ENCODE measurements at places on chromosomes 3 and 15.

- DNase-seq: no peak
Measured at GRCh38 chr3:101251441-101251840, 68.9 kb downstream of the IMPG2 start.

GRCh38 chr3:42763021-42763420 lies 10.0 kb downstream of the CCDC13 start:
- DNase-seq: no peak

DNA sequence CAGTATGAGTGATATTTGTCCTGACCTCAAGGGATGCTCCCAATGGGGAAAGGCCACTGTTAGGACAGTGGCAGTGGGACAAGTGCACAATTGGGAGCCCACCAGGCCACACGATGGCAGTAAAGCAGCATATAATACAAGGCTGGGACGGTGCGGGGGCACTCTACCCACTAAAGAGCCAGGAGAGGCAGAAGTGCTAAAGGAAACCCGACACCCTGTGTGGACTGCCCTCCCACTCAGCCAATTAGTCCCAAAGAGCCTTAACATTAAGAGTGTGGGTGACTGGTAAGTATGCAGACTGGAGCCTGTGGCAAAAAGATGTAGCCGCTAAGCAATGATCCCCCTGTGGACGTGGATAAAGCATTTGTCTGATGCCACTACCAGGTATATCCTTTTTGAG lies 8.2 kb upstream of the ZNF589 start:
- DNase-seq: peak; percentile 35

- no peak for DNase-seq
Measured at GRCh38 chr15:55379095-55379494, 29.1 kb downstream of the CCPG1 start.

DNA sequence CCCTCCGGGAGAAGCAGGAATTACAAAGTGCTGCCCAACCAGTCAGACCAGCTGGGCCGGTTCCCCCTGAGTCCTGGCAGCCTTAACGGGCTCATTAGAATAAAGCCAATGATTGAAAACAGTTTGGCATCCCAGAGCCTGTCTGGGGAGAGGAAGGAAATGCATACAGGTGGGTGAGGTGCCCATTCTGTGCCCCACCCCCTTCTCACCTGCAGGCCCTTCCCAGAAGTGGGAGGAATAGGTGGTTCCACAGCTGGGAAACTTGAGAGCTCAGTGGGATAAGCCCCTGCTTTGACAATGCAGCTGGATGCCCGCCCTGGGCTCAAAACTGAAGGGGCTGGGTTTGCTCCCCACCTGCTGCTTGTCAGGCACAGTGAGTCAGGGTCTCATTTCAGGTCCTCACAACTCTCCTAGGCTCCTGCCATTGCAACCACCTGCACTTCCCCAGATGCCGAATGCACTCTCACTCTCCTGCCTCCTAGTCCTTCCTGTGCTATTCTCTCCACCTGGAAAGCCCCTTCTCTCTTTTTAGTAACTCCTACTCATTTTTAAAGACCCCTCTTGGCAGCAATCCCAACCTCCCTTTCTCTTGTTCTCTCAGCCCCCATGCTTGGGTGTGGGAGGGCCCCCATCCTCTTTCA lies 5.5 kb upstream of the BUB1B start:
- no peak for DNase-seq

DNA sequence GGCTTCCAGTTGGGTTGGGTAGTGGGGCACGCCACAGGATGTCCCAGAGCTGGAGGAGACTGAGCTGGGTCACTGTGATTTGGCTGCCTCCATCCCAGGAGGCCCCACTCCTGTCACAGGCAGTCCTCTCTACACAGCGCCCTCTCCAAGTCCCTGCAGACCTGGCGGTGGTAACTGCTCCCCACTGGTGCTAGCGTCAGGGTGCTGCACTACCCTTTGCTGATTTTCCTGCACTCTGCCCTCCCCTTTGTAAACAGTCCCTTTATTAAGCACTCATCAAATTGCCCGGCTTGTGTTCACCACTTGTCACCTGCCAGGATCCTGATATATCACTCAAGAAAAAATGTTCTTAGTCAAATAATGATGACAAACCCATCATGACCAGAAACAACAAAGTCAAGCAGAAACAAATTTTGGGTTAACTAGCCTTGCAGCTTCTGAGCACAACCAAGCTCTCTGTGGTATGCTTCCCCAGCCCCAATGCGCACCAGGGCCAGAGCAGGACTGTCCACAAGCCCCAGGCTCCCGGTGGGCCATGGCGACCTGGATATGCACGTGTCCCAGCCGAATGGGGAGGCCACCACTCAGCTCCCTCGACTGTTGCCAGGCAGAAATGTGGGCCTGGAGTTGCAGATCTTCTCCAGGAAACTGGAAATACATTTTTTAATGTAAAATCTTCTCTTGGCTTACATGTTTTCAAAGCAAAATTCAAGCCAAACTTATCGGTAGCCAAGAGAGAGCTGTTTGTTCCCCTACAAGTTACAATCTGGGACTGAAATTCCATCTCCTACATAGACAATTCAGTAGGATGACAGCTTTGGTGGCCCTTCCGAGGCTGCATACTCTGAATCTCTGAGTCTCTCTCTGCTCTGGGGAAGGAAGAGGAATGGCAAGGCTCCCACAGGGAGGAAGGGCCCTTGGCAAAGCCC lies 24.5 kb downstream of the MEGF11 start:
- no peak for DNase-seq

- no peak for DNase-seq
Measured at GRCh38 chr15:88397506-88397905, 69.7 kb downstream of the MRPL46 start.

- DNase-seq: peak; percentile 14
Measured at GRCh38 chr3:141644931-141645330, 93.2 kb upstream of the RNF7 start.

GRCh38 chr3:30858894-30859389 lies 35.5 kb downstream of the GADL1 start:
- no peak for DNase-seq

DNA sequence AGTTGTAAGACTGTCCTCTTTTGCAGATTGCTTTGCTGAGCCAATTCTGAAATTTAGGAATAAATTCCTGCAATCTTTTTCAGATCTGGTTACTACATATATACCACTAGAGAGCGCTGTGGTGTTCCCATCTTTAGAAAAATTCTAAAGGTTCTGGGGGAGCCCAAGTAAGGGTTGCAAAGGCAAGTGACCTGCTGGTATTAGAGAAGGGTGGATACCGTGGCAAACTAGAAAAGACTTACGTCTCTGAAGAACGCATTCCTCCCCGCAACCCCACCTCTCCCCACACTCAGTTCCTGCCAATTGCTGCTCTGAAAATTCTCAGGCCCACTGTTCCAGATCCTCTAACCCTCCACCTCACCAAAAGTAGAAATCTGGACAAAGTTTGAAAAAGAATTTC lies 48.5 kb downstream of the EFHB start:
- DNase-seq: no peak

DNA sequence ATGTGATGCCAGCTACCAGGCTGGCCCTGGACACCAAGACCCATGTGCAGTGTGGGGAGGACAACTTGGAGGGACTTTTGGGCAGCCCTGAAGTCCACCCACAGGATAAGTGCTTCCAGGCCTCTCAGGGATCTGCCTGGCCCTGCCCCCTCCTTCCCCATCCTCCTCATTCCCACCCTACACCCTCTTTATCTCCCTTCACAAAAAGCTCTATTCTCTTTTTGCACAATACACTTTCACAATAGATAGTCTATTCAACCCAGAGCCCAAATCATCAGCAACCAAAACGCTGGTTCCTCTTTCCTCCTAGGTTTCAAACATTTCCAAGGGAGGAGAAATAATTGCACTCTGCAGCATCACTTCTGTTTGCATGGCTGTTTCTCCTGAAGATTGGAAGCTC lies 7.8 kb upstream of the ZNF710 start:
- no peak for DNase-seq

- DNase-seq: no peak
Measured at GRCh38 chr3:159250961-159251360, 449.1 kb downstream of the MFSD1 start.

DNA sequence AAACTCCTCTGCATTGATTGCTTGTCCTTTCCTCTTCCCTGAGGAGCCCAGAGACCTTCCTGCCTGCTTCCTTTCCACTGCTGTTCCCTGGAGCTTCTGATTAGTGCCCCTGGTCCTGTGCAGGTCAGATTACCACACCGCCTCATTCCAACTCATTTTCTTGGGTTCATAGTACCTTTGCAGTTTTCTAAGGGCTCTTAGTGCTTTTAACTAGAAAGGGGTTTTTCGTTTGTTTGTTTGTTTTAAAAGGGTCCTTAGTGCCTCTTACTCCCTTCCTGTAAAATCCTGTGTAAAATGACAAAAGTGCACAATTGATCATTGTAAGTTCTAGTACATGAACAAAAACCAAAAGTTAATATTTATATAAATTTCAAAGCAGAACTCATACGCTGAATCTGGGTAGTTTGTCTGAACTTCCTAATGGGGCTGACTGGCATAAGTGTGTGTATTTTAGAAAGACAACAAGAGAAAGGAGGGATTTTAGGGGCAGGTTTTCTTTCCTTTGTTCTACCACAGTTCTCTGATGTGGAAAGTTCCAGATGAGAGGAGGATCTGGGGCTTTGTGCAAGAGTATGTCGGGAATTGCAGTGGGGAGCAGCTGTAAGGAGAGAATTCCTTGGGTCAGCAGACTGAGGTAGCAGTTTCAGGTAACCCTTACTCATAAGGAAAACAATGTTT lies 30.6 kb downstream of the SNRK start:
- DNase-seq: no peak

- no peak for DNase-seq
Measured at GRCh38 chr3:192851821-192852372, 65.8 kb downstream of the MB21D2 start.

DNA sequence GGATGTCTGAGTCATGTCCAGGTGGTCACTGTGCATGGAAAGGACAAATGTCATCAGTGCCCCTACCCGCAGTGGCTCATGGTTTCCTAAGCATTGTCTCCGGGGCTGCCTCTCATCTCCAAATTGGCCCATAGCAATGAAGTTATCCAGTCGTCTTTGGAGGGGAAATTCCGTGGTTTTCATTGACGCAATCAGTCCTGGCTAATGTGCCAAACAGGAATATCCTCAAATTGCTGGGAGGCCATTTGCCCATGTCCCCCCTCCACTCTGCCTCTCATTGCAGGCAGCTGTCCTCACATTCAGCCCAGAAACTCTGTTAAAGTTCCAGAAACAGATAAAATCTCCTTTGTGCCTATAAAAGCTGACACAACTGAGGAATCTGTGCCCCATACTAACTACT lies 81.6 kb downstream of the MCTP2 start:
- no peak for DNase-seq

DNA sequence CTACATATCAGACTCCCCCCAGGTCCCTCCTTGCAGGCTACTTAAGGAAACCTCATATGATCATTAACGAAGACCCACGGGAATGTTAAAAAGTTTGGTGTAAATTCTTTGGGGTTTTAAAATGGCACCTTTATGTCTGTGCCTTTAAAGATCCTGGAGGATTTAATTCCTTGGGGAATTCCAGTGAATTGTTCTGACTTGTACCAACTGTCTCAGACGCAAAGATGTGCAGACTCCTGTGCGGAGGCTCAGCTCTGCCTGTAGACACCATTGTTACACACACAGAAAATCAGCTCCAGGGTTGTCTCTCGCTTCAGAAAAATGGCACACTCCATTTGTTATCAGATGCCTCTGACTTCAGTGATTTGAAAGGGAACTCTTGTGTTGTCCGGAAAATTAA lies 414.4 kb upstream of the CFAP20DC start:
- DNase-seq: no peak

DNA sequence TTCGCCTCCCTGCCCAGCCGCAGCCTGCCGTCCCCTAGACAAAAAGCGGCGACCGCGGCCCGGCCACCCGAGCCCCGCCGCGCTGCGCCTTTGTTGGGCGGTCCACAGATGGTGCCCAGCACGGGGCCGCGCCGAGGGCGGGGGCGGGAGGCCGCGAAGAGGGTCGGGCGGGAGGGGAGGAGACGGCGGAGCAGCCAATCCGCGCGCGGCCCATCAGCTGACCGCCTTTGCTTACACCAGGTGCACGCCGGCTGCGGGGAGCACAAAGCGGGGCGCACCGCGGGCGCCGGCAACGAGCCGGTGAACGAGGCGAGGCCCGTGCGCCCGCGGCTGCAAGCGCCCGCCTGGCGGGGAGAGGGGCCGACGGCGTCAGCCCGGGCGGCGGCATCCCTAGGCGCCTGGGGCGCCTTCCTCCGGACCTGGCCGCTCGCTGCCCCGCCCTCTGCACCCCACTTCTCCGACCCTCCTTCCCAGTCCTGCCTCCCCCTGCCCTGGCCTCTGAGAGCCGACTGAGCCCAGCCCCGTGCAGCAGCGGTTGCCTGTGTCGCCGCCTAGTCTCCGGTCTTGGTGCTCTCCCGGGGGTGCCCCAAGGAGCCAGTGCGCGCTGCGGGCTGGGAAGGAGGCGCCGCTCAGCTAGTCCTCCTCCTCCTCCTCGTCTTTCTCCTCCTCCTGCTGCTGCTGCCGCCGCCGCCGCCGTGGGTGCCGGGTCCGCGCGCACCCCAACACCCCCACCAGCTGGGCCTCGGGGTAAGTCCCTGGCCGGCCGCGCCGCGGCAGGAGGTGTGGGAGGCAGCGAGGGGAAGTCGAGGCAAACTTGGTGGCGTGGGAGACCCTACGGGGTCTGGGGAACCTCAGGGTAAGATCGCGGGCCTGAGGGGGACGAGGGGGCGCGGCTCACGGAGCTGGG lies at the start of gene LRRN1:
Gene LRRN1 (plus strand): TSS at position 259 of the 907 bp plus-strand sequence. CDS start 45,211 bp downstream, outside the sequence.
- DNase-seq: peak; percentile 9

- no peak for DNase-seq
Measured at GRCh38 chr3:7392206-7392605, 531.3 kb downstream of the GRM7 start.

- DNase-seq: no peak
Measured at GRCh38 chr15:65551183-65551582, 20.9 kb downstream of the HACD3 start.

DNA sequence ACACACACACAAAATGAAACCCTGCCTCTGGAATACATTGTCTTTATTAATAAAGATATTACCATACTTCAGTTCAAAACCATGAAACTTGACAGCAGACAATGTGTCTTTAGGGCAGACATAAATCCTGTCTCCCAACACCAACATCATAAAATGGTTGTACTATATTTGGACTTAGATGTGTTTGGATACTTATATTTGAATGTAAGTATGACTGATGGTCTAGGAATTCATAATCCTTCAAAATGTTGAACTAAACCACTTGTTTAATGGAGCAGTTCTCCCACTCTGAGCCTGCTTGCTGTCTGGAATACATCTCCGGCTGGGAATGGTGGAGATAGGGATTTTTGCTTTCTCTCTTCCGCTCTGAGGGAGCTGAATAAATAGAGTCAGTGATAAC lies 10.6 kb downstream of the FBN1 start:
- DNase-seq: no peak
